ENCODE measurements at places on chromosomes 11 and 22. TPM values are rescaled to one million over a fixed set of nuclear protein-coding genes. Genes with fewer than 3 reads are reported as not detected.

DNA sequence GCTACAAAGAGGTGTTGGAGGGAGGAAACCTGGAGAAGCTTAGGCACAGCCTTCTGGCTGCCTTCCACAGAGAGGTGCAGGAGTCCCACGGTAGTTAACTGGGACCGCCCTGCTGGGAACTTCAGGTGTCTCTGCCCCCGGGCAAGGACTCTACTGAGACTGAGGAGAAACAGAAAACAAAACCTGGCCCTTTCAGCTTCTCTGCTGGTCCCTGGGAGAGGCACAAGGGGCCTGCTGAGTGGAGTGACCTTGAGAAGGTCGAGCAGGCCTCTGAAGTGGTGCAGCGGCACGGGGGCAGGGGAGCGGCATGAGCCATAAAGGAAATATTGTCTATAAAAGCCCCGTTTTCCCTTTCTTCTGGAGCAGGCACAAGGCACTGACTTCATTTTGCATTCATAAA lies 38.9 kb downstream of the NTM start:
- H3K27ac ChIP-seq = no peak overlapping the region
- no peak overlapping the region for H3K4me3 ChIP-seq
- peaks cover 46% of the 10 kb centered on the region for H3K27me3 ChIP-seq
- H3K4me1 ChIP-seq = no peaks in the 10 kb centered on the region
- no peaks in the 10 kb centered on the region for H3K36me3 ChIP-seq

The DRD4 gene
- total RNA-seq = 3.7 TPM

The CHRM4 gene
- not detected for total RNA-seq

- H3K4me3 ChIP-seq = no peak overlapping the region
- H3K27me3 ChIP-seq = no peaks in the 10 kb centered on the region
- DNase-seq = peak; percentile 91
- no peak overlapping the region for H3K27ac ChIP-seq
These were observed 109.9 kb upstream of the CLMP start for GRCh38 chr11:123304828-123305466.

GRCh38 chr11:44399968-44400367 lies 90.0 kb upstream of the ALX4 start:
- no peak for DNase-seq
- no peaks in the 10 kb centered on the region for H3K36me3 ChIP-seq
- peaks cover 14% of the 10 kb centered on the region for H3K27me3 ChIP-seq
- H3K4me1 ChIP-seq = no peaks in the 10 kb centered on the region

GRCh38 chr11:60469723-60470122 lies 14.1 kb downstream of the MS4A1 start:
- H3K4me1 ChIP-seq = no peaks in the 10 kb centered on the region
- H3K36me3 ChIP-seq = no peaks in the 10 kb centered on the region
- H3K27me3 ChIP-seq = no peaks in the 10 kb centered on the region
- no peak overlapping the region for H3K4me3 ChIP-seq
- no peak for DNase-seq

The PPME1 gene
- 98.3 TPM for total RNA-seq

The E2F8 gene
- total RNA-seq = 19.5 TPM

- H3K36me3 ChIP-seq = no peaks in the 10 kb centered on the region
- H3K4me3 ChIP-seq = no peak overlapping the region
- H3K27me3 ChIP-seq = no peaks in the 10 kb centered on the region
- no peak for DNase-seq
These were observed 35.2 kb upstream of the TFIP11 start for GRCh38 chr22:26547426-26547825.

DNA sequence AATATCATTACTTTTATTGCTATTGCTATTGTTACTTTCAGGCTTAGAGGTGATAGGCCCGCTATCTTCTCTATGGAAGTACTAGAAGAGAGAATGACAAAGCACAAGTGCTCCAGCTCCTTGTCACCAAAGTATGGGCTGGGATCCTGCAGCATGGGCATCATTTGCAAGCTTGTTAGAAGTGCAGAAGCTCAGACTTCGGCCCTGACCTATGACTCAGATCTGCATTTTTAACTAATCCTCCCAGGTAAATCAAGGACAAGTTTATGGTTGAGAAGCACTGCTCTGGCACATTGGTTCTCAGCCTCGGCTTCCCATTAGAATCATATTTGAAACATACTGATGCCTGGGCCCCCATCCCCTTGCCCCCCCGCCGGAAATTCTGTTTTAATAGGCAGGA lies 8.6 kb upstream of the ENDOD1 start:
- peaks cover 11% of the 10 kb centered on the region for H3K4me1 ChIP-seq
- H3K27me3 ChIP-seq = no peaks in the 10 kb centered on the region
- H3K36me3 ChIP-seq = no peaks in the 10 kb centered on the region
- H3K4me3 ChIP-seq = no peak overlapping the region
- DNase-seq = no peak
- no peak overlapping the region for H3K27ac ChIP-seq

DNA sequence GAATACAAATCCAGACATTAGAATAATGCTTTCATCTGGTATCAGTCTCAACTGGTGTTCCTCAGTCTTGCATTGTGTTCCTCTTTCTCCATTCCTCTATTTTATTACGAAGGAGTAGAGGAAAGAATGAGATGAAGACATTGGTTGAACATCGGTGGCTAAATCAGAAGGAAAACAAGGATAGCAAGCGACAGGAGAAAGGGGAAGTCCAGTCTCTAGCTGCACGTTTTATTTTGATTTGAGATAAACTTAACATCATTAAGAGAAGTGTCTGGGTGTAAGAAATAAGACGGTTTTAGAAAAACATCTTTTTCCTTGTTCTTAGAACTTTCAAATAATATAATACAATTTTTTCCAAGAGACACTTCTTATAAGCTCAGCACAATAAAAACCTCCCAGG lies 6.2 kb downstream of the SOX6 start:
- H3K27ac ChIP-seq = peak overlapping the region; percentile 83
- no peak for DNase-seq
- H3K4me3 ChIP-seq = no peak overlapping the region
- H3K4me1 ChIP-seq = peaks cover 71% of the 10 kb centered on the region

GRCh38 chr11:94314064-94314463 lies 9.7 kb downstream of the IZUMO1R start:
- H3K36me3 ChIP-seq = no peaks in the 10 kb centered on the region
- H3K4me1 ChIP-seq = no peaks in the 10 kb centered on the region
- no peak overlapping the region for H3K4me3 ChIP-seq
- peaks cover 32% of the 10 kb centered on the region for H3K27me3 ChIP-seq

DNA sequence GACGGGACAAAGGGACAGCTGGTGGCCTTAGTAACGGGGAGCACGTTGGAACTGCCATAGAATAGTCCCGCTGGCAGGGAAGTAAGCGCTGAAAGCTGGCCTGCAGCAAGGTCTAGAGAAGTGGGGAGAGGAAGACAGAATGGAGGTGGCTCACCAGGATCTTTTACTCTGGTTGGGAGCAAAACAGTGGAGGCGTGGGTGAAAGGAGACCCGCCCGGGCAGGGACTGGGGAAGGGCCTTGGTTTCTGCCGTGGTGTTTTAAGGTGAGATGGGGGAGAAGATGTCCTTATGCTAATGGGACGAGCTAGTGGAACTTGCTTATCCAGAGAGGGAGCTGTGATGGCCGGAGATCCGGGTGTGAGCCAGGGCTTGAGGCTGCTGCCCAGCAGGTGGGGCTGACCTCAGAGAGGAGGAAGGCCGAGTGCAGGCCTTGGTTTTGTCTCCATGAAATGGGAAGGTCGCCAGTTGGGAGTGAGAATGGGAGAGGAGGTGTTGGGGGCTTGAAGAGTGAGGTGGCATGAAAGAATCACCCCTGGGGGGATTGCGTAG lies 56.4 kb upstream of the CTTN start:
- no peak for DNase-seq
- peaks cover 5% of the 10 kb centered on the region for H3K4me1 ChIP-seq
- no peak overlapping the region for H3K27ac ChIP-seq
- H3K27me3 ChIP-seq = no peaks in the 10 kb centered on the region
- H3K36me3 ChIP-seq = peaks cover 71% of the 10 kb centered on the region

- no peaks in the 10 kb centered on the region for H3K27me3 ChIP-seq
- no peak overlapping the region for H3K27ac ChIP-seq
- no peaks in the 10 kb centered on the region for H3K36me3 ChIP-seq
- no peak for DNase-seq
These were observed 298.0 kb upstream of the ZC3H12C start for GRCh38 chr11:109795234-109795633.

- no peak for DNase-seq
- no peak overlapping the region for H3K27ac ChIP-seq
- H3K27me3 ChIP-seq = no peaks in the 10 kb centered on the region
- peaks cover 27% of the 10 kb centered on the region for H3K4me1 ChIP-seq
- no peaks in the 10 kb centered on the region for H3K36me3 ChIP-seq
These were observed 42.7 kb downstream of the PARVA start for GRCh38 chr11:12420040-12420439.

- H3K4me3 ChIP-seq = no peak overlapping the region
- no peak overlapping the region for H3K27ac ChIP-seq
- H3K36me3 ChIP-seq = no peaks in the 10 kb centered on the region
- DNase-seq = no peak
- H3K27me3 ChIP-seq = no peaks in the 10 kb centered on the region
- H3K4me1 ChIP-seq = peaks cover 26% of the 10 kb centered on the region
These were observed 259.7 kb upstream of the PLET1 start for GRCh38 chr11:112520354-112520753.

The SPTBN2 gene
- 21.1 TPM for total RNA-seq

GRCh38 chr11:33321422-33321821 lies 64.2 kb downstream of the HIPK3 start:
- H3K36me3 ChIP-seq = no peaks in the 10 kb centered on the region
- no peak for DNase-seq
- H3K27me3 ChIP-seq = no peaks in the 10 kb centered on the region
- no peak overlapping the region for H3K27ac ChIP-seq

- H3K36me3 ChIP-seq = no peaks in the 10 kb centered on the region
- H3K27me3 ChIP-seq = no peaks in the 10 kb centered on the region
- H3K4me3 ChIP-seq = no peak overlapping the region
These were observed 31.4 kb upstream of the CLDN5 start for GRCh38 chr22:19555651-19556050.

The TPCN2 gene
- total RNA-seq = 28.9 TPM

DNA sequence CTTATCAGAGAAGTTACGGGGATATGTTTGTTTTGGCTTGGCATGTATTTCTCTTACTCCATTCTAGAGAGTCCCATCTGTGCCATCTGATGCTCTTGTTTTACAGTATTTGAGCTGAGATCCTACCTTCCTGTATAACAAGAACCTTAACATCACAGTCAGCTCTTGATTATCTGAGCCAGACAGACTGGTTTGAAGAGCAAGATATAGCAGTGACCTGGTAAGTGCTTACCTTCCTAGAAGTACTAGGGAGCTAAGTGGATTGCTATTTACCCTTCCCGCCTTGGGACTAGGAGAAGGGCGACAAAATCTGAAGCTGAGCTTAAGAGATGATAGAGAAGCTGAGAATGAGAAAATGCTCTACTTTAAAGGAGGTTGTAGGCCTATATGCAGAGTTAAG lies 235.3 kb downstream of the CSNK2A3 start:
- peaks cover 8% of the 10 kb centered on the region for H3K27me3 ChIP-seq
- no peaks in the 10 kb centered on the region for H3K4me1 ChIP-seq
- H3K36me3 ChIP-seq = no peaks in the 10 kb centered on the region
- no peak overlapping the region for H3K4me3 ChIP-seq

The ISX gene
- total RNA-seq = not detected

The GRAP2 gene
- total RNA-seq = not detected

- H3K4me1 ChIP-seq = no peaks in the 10 kb centered on the region
- H3K27me3 ChIP-seq = no peaks in the 10 kb centered on the region
- H3K36me3 ChIP-seq = no peaks in the 10 kb centered on the region
- no peak overlapping the region for H3K4me3 ChIP-seq
These were observed 34.4 kb downstream of the IGF2 start for GRCh38 chr11:2104524-2105440.

DNA sequence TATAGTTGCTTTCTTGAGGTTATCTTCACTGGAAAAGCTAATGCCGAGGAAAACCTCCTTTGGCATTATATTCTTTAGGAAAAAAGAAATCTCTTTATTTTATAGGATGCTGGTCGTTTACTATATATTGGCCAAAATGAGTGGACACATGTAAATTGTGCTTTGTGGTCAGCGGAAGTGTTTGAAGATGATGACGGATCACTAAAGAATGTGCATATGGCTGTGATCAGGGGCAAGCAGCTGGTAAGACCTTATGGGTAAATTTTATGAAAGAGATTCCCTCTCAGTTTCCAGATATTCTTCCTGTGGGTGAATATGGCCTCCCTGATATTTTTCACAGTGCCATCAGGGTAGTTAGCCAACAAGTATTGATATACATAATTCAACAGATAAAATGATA lies 29.4 kb upstream of the TTC36 start:
- peaks cover 98% of the 10 kb centered on the region for H3K36me3 ChIP-seq
- no peaks in the 10 kb centered on the region for H3K4me1 ChIP-seq
- no peaks in the 10 kb centered on the region for H3K27me3 ChIP-seq
- DNase-seq = no peak

DNA sequence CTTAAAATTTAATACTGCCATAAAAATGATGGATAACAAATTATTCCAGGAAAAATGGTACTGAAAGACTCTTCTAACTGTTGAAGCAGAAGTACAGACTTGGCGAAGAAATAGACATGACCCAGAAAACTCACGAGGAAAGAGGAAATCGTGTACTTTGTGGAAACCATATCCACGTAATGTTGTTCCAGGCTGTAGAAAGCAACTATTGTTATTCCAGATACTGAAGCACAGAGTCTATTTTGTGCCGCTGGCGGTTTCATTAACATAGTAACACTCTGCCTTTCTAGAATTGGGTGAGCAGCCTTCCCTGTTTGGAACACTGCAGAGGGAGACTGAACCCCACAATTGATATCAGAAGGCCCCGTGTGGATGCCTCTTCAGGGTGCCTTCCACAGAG lies 310.6 kb downstream of the TBC1D22A start:
- no peaks in the 10 kb centered on the region for H3K4me1 ChIP-seq
- H3K27ac ChIP-seq = no peak overlapping the region
- H3K27me3 ChIP-seq = no peaks in the 10 kb centered on the region
- H3K4me3 ChIP-seq = no peak overlapping the region
- H3K36me3 ChIP-seq = no peaks in the 10 kb centered on the region
- no peak for DNase-seq

The TYMP gene
- total RNA-seq = 0.98 TPM

All from A673 (cell line).